ENCODE measurements at places on chromosomes 3 and 15.

GRCh38 chr3:174541708-174542315 is 317.3 kb upstream of the NAALADL2 start:
- DNase-seq = no peak

- DNase-seq = no peak
Measured at GRCh38 chr3:126216416-126216815, 36.0 kb upstream of the ALDH1L1 start.

DNA sequence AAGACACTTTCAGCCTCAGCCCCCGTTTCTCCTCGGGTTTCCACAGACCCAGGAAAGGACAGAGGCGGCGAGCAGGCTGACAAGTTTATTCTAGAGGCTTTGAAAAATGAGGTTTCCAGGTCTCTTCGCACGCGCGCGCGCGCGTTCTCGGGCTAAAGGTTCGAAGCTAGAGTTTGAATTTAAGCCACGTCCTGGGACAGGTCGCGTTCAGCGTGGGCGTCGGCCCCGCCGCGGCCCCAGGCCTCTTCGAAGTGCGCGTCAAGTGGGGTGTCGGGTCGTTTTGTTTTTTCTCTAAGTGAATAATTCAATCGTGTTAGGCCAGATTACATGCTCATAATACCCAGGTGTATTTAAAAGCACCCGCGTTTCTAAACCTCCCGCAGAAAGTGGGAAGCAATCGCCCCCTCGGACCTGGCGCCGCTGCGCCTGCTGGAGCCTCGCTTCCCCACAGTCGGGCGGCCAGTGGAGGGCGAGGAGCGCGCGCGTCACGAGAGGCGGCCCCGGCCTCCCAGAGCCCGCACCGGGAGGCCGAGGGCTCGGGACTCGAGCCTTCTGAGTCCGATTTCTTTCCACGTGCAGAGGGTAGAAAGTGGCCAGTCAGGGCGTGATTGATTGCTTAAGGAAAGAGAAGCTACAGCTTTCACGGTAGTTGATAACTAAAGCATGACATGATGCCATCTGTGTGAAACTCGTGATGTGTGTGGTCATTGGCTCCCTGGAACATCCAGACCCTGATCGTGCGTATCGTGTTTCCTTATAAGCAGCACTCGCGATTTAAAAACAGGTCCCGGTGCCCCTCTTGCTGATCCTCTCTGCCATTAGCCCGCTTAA is 15.8 kb upstream of the SOX2 start:
- no peak for DNase-seq

DNA sequence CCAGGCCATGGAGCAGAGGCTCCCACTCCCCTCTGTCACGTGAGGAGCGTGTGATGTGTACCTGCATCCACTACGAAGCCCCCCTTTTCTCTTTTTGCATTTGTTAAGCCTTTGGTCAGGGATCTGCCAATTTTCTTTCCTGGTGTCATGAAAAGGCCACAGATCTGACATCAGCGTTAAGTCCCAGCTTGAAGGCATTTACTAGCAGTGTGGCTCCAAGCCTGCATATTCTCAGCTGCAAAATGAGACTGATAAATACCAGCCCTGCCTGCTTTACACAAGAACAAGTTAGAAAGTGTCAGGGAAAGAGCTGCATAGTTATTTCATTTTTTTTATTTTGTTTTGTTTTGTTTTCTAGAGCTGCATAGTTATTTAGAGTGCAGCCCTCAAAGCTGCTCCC is 2.3 kb upstream of the ANKRD63 start:
- DNase-seq = no peak

- DNase-seq = no peak
Measured at GRCh38 chr15:90343302-90343790, 8.7 kb upstream of the ZNF774 start.

DNA sequence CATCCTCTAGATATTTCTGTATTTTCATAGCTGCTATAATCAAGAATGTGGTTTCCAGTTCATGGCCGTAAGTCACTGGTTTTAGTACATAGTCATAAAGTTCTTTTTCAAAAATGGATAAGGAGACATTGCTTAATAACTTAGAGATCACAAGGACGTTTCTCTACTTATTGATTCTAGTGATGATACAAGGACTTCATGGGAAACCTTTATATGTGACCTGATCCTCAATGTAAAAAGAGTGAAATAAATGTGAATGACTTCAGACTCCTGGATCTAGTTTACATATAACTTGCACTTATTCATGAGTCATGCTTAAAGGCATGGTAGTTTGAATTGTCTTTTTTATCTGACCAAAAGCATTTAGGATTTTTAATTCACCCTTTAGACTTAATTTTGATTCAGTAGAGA is 35.2 kb downstream of the TSC22D2 start:
- no peak for DNase-seq

DNA sequence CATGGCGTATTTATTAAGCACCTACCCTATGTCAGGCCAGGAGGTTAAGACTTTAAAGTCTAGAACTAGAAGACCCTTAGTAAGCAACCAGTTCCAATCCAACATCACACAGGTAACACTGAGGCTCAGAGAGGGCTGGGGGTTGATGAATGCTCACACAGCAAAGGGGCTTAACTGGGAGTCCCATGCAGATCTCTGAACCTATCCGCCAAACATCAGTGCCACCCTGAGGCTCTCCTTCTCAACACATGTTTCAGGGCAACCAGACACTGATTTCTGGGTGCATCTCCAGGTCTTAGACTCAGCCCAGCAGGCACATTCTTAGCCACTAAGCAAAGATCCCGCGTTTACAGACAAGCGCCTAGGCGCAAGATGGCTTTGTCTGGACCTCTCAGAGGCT is 92.0 kb upstream of the SLC6A11 start:
- no peak for DNase-seq

DNA sequence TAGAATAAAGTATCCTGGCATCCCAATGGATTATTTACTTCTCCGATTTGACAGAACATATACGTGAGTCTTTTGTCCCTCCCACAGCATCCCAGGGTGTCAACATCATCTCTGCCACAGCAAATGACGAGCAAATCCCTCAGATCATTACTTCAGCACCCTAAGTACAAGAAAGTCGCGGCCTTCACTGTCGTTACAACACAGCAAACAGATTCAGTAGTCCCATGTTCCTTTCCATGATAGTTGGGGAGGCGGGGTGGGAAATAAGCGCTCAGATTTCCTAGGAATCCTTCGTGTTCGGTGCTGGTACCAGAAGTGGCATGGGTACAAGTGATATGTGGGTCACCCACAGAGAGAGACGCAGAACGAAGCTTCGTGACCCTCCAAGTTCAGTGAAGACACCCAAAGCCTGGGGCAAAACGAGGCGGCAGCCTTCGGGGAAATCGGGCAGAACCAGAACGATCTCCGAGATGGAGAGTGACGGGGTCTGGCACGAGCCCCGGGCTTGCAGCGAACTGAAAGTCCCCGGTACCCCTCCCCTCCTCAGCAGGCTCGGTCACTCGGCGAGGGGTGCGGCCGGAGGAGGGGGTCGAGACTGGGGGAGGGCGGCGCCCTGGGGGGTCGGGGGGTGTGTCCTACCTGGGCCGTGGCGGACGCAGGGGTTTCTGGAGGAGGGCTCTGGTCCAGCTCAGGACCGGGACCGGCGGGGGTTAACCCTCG is 619 bp downstream of the TTBK2 start:
- DNase-seq = no peak

GRCh38 chr3:112391648-112392047 is 58.7 kb downstream of the CD200 start:
- DNase-seq = no peak

DNA sequence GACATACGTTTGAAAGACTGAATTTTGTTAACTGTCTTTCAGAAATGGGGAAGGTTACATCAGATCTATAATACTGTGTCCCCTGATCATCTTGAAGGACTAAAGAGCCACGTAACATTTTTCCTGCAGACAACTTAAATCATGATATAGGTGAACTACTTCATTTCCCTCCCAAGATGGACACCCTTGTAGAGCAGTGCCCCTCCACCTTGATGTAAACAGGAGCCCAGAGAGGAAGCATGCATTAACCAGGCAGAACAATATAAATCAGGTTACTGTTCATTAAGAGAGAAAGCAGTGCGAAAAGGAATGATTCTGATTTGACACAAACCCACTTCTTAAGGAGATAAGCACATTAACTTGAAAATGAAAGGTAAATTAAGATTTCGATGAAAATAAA is 36.1 kb downstream of the USP3 start:
- DNase-seq = no peak
